Muscle of arm (tissue), 14 donors: ENCODE measurements at places on chromosomes 4 and X.

GRCh38 chr4:84938316-84938715 lies 28.2 kb downstream of the WDFY3 start:
- DNase-seq, result no peak

- DNase-seq, result no peak
These were observed 37.1 kb downstream of the TRMT44 start for GRCh38 chr4:8477676-8478075.

- no peak for DNase-seq
These were observed 95.1 kb downstream of the TSPAN7 start for GRCh38 chrX:38656350-38656915.

GRCh38 chr4:106529348-106530023 lies 160.9 kb upstream of the GIMD1 start:
- no peak for DNase-seq

GRCh38 chr4:75786938-75787337 lies 62.6 kb downstream of the USO1 start:
- no peak for DNase-seq

DNA sequence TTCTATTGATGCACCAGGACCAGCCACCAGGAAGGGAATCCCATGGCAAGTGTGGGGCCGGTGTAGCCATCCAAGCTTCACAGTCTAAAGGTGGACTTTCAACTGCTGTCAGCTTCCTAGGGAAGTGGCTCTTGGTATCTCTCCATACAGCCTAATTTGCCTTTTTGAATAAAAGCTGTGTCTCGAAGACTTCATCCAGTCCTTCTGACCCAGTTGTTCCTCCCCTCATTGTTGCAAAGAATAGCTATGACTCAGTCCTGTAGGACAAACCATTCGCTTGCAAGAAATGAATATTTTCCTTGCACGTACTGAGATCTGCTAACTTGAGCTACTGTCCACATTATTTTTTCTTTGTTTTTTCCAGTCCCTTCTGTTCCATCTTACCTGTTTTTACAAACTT lies 145.1 kb upstream of the CTSO start:
- no peak for DNase-seq

DNA sequence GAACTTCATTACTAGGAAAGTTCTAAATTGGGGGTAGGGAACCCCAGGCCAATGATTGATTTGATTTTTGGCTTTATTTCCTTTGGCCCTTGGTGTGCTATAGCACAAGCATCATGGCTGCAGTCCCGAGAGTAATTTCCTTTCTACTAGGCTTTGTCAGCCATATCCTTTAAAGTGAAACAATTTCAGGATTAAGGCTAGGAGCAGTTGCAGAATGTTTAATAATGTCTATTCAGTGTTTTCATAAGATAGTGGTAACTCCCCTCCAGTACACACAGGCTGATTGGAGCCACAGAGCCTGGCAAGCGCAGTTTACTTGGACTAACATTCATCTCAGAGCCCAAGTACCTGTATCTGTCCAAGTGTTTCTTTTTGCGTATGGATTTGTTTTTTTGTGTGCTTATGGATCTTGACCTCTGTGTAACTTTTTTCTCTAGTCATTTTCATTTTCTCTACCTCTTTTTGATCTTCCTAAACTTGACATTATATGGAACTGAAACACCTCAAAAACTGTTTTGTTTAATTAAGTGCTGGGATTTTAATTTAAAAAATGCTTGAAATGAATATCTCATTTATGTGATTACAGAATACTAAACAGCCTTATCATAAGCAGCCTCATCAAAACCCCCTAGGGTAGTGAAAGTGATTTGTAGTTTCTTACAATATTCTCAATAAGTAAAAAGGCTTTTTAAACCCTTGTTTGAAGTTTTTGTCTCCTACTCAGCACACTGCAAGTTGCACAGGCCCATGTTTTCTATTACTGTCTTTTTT lies 7.5 kb downstream of the STIM2 start:
- DNase-seq, result no peak

GRCh38 chrX:13985697-13986435 lies 43.8 kb downstream of the GEMIN8 start:
- DNase-seq, result no peak

DNA sequence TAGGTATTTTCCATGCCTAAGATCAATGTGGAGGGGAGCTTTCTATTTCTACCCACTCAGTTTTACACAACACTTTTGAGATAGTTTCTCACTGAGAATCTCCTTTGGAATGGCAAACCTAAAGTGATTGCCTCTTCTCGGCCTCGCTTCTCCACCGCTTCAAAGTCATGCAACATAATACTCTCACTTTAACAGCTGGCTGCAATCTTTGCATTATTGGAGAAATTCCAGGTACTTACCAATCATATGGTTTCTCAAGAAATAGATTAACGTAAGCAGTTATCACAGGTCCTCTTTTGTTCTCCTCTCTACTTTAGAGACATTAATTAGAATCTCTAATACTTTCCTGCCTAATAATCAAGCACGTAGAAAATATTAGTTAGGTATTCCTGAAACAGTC lies 3.7 kb upstream of the IL13RA2 start:
- DNase-seq, result no peak

GRCh38 chr4:181582595-181582994 lies 660.6 kb upstream of the TENM3 start:
- DNase-seq, result no peak

- no peak for DNase-seq
These were observed 92.1 kb downstream of the SCFD2 start for GRCh38 chr4:53273726-53274125.

DNA sequence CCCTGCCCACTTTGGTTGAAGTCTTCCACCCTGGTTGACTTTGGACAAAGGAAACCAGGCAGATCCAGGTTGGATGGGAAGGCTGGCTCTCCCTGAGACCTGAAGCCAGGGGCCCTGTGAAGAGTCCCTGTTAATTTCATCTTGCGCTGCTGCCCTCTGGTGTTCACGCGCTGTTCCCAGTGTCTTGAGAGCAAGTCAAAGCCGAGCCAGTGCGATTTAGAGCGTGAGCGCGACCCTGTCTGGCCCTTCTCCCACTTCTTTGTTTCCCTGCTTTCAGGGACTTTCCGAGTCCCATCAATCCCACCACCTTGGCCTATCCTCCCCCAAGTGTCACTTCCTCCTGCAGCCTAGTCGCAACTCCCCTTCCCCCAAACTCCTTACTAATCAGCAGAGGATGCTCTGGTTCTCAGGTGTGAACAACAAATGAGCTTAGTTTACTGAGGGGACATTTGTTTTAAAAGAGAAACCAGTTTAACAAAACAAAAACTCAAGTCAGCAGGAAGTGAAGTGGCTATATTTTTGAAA lies 25.8 kb upstream of the CHRNA9 start:
- DNase-seq, result peak; percentile 90

- peak; percentile 46 for DNase-seq
These were observed 23.8 kb upstream of the ARHGAP10 start for GRCh38 chr4:147707892-147708672.

- no peak for DNase-seq
These were observed 23.5 kb downstream of the ARSJ start for GRCh38 chr4:113955948-113956347.

DNA sequence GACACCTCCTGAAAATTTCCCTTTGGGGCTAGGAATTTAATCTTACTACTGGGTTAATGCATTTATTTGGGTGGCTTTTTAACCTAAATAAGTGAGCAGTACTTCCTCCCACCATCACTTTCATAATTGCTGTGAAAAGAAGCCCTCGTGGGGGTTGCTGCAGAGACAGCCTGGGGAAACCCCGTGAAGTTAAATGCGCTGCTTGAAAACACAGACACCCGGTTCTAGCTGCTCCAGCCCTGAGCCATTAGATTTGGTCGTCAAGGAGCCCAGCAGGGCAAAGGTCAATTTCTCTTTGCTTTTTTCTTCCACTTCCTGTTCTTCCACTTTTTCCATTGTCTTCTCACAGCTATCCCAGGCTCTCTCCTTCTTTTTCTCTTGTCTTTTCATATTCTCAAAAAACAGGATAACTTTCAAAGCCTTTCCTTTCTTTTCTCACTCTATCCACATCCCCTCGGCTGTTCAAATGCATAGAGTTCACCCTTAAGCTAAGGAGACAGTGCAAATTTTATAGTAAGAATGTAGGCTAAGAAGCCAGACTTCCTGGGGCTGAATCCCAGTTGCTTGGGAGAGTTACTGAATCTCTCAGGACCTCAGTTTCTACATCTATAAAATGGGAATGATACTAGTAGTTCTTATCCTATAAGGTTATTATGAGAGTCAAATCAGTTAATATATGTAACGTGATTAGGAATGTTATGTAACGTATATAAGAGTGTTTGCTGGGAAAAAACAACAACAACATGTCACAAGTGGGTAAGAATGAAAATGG lies 91.5 kb upstream of the ZNF827 start:
- DNase-seq, result no peak

- peak; percentile 90 for DNase-seq
These were observed 17.2 kb upstream of the RNF212 start for GRCh38 chr4:1130316-1131186.

DNA sequence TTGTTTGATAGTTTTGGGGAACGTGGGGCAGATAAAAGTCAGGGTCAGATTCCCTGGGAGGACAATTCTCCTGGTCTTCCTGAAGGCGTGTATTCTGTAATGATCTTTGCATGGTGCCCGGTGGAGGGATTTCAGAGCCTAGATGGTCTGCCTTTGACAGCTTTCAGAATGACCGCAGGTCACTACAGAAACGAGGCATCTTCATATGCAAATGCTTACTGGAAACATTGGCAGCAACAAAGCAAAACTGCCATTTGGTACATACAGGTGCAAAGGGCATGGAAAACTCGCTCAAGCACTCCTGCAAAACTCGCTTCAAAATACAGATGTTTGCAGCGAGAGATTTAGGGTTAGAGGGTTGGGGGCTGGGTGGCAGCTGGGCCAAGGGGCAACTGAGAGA lies 8.8 kb downstream of the C4orf50 start:
- no peak for DNase-seq

DNA sequence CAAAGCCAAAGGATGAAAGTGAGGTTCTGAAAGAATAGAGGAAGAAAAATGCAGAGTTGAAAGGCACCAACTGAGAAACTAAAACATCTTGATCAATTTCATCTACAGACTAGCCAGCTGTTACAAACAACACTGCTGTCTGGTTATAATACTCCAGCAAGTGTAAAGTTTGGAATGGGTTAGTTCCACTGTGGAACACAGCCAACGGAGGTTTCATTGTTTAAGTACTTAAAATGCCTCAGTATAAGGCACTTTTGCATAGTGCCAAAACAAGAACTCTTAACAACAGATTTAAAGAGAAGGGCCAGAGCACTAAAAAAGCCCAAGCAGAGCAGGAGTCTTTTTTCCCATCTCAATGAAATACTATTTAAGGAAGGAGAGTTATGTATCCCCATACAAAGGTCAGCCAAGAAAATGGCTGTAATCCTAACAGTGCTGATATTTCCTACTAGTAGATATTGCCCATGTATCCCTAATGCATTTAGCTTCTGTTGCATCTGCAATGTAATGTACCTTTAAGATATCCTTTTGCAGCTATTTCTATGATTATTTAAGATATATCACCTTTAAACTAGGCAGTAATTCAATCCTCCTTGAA lies 16.5 kb downstream of the ACSL4 start:
- no peak for DNase-seq

GRCh38 chr4:187218705-187219245 lies 495.1 kb upstream of the FAT1 start:
- no peak for DNase-seq

- peak; percentile 83 for DNase-seq
These were observed at the start of gene ADGRL3 for GRCh38 chr4:61200187-61200915. TSS of gene ADGRL3 (plus strand) at chr4:61200326.

DNA sequence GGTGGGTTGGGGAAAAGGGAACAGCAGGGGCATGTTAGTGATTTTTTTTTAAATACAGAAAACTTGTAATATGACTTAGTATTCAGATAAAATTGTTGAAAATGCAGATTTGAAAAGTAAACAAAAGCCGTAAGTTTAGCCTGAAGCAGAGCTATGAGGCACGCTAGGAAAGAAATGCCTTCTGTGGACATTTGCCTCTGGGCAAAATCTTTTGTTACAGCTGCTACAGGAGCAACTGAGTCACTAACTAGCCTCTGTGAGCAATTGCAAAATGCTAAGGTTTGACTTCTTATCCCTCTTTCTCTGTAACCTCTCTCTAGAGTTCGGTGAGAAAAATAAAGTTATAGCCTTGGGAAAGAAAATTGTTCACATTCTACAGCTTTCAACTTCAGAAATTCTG lies 350.0 kb downstream of the SLC7A11 start:
- no peak for DNase-seq

GRCh38 chr4:59091146-59092142 lies 1981.3 kb upstream of the IGFBP7 start:
- no peak for DNase-seq
